ENCODE measurements at places on chromosomes 1 and 21. TPM values are rescaled to one million over a fixed set of nuclear protein-coding genes. Genes with fewer than 3 reads are reported as not detected.

Gene IBA57
- total RNA-seq: 3.6 TPM

Gene CHRM3
- total RNA-seq: under 0.01 TPM

GRCh38 chr1:21302747-21303715, 12.8 kb upstream of the ECE1 start:
- peak; percentile 78 for DNase-seq

DNA sequence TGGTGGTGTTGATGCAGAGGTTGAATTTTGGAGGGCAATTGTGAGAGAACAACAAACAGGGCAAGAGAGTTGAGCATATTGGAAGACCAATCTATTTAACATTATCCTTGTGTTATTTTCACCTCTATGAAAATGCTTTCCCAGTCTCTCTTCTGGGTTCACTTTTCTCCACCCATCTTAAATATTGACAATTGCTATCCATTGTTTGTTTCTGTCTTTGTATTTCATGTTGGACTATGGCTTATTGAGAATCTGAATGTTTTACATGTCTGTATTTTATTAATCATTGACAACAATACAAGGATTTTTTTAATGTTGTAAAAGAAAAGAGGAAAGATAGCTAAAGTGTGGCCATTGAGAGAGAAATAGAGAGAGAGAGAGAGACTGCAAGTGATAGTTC, 1121.5 kb downstream of the BRINP3 start:
- DNase-seq: no peak

DNA sequence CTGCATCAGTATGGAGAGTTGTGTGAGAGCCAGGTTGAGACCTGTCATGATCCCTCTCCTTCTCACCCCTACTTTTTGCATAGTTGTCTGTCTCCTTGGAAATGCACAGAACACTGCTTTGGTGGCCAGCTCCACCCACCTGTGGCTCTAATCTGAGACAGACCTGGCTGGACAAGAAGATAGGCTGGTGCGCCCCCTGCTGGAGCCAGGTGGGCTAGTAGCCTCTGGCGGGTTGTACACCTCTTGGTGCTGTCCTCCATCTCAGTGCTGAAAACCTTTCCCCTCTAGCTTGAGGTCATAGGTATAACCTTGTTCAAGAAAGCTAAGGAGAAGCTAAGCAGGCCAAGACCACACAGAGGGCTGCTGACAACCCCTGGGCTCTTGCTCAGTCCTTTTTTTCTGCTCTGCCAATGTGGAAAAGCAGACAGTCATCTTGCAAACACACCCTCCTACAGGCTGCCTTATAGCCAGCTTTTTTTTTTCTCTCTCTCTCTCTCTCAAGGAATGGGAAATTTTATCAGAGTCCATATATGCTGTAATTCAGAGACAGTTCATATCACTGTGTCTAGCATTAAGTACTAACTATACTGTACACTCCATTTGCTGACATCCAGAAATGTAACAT, 58.8 kb upstream of the SPATA6 start:
- DNase-seq: peak; percentile 23

DNA sequence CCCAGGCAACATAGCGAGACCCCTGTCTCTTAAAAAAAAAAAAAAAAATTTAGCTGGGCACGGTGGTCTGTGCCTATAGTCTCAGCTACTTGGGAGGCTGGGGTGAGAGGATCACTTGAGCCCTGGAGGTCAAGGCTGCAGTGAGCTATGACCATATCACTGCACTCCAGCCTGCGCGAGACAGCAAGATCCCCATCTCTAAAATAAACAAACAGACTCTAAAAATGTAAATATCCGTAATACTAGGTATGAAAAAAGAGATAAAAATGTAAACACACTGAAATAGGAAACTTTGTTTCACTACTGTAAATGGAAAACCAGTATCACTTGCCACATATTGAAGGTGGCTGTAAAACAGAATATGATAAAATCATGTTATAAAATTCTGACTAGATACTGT, 17.2 kb downstream of the ADAR start:
- no peak for DNase-seq

Measured in fibroblast of lung (primary cell).